ENCODE measurements at places on chromosomes 4 and X.
A peak's percentile ranks its signal among the peaks of the same experiment; 100 is the strongest.

- no peak for DNase-seq
Observed at GRCh38 chrX:118579417-118579816, 83.8 kb downstream of the DOCK11 start.

- no peak for DNase-seq
Observed at GRCh38 chr4:101790521-101791181, at the start of gene BANK1. TSS of gene BANK1 (plus strand) at chr4:101790730. CDS start at chr4:101790881, 151 bp downstream.

GRCh38 chr4:47669946-47670345, 167.9 kb downstream of the CORIN start:
- no peak for DNase-seq

GRCh38 chr4:108166441-108167315, 2.1 kb downstream of the LEF1 start:
- DNase-seq = no peak

GRCh38 chr4:184641022-184641421, 8.2 kb downstream of the CASP3 start:
- no peak for DNase-seq

DNA sequence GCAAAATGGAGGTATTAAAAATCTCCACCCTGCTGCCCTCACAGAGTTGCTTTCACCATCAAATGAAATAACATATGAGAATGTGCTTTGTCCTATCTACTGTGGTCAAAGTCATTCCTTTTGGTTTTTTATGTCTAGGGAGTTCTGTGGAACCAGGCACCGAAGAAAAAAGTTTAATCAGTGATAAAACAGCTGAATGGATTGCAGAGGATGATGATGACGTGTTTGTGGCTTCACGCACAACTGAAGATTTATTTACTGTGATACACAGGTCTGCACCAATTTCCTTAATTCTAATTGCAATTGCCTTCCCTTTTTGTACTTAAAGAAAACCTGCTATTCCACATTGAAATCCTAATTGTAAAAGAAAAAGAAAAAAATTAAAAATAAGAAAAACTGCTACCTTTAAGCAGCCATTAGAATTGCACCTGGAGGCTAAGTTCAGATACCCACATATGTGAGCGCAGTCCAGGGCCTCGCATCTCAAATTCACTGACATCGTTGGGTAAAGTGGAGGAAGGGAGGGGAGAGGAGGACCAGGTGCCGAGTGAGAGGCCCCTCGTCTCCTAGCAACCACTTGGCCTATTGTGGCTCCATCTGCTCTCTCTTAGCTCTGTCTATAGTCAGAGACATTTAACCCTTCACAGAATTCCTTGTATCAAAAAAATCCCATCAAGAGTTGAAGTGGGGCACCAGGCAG, 10.5 kb upstream of the RTL5 start:
- no peak for DNase-seq

- no peak for DNase-seq
Observed at GRCh38 chr4:86961605-86962295, 26.9 kb downstream of the AFF1 start.

DNA sequence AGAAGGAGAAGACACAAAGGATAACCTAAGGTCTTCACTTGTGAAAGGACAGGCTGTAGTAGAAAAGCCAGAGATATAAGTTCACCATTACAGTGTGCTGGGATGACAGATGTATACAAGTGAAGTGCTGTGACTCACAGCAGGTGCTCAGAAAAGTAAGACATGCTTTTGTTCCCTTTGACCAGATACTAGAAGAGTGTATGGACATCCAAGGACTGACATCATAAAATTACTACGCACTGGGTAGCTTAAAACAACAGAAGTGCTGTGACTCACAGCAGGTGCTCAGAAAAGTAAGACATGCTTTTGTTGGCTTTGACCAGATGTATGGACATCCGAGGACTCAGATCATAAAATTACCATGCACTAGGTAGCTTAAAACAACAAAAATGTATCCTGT, 61.6 kb upstream of the BTC start:
- DNase-seq = no peak

- DNase-seq = no peak
Observed at GRCh38 chrX:120662662-120663061, 32.8 kb upstream of the C1GALT1C1 start.

DNA sequence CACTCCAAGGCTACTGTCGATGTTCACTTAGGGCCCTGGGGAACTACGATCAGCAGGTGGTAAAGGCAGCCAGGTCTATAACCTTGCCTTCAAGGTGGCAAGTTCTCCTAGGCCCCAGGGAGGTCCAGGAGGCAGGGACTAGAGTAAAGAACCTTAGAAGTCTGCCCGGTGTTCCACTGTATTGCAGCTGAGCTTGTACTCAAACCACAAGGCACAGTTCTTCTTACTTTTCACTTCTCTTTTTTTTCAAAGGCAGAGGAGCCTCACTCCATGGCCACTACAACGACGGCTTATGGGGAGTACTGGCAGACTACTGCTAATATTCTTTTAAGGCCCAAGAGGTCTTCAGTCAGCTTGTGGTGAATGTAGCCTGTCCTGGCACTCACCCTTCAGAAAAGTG, 78.8 kb upstream of the GPR174 start:
- no peak for DNase-seq

DNA sequence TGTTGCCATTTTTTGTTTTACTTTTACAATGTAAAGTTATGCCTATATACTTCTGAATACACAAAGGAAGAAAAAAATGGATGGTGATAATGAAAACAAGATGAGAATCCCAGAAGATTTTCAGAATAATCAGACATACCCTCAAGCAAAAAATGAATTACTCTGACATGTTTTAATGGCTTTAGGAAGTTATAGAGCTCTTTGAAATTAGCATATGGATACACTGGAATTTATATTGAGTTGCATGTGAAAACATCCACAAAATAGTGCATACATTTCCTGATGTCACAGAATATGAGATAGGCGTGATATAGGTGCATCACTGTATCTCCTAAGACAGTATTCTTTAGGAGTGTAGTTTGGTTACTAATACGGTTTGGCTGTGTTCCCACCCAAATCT, 351.3 kb downstream of the SLC7A11 start:
- no peak for DNase-seq

GRCh38 chrX:97402903-97403302, 519.2 kb downstream of the RPA4 start:
- no peak for DNase-seq

- DNase-seq = no peak
Observed at GRCh38 chrX:21586001-21586400, 72.1 kb downstream of the KLHL34 start.

DNA sequence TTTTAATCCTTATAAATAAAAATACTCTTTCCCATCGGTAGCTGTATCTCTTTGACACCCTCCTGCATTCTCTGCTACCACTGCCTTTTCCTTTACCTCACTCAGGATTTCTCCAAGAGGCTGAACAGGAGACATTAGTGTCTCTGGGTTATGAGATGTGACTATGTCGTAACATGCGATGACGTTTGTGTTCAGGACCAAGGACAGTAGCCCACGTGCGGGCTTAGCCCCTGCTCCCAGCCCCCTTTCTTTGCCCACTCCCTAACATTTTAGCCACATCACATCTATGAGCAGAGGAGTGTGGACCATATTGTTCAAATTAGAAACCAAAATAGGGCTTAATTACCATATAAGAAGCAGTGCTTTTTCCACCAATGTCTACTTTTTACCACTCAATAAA, 369.3 kb downstream of the FBXW7 start:
- no peak for DNase-seq

DNA sequence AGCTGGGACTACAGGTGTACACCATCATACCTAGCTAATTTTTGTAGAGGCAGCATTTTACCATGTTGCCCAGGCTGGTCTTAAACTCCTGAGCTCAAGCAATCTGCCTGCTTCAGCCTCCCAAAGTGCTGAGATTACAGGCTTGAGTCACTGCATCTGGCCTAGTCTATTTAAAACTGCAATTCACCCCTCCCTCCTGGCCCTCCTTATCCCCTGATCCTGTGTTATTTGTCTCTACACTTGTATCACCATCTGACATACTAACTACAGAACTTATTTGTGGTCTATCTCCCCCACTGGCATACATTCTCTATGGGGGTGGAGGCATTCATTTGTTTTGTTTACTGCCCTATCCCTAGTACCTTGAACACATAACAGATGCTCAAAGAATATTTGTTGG, 23.7 kb downstream of the CC2D2A start:
- no peak for DNase-seq

- no peak for DNase-seq
Observed at GRCh38 chr4:97239667-97239997, 903.6 kb downstream of the STPG2 start.

GRCh38 chrX:109511113-109511512, 25.5 kb upstream of the NXT2 start:
- no peak for DNase-seq

DNA sequence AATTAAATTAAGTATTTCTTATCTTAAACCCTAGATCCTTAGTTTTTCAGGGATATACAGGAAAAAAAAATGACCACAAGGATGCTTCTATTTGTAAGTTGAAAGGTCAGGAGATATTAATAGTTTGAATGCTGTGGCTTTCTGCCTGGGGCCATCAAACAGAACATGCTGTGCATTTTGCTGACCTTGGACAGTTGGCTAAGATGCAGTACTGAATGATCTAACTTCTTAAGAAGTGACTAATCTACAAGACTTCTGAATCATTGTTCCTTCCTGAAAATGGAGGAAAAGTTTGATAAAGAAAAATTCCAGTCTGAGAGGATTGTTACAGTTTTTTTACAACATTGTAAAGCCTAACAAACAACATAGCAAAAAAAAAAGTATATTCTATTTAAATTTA, 237.8 kb upstream of the JADE1 start:
- peak; percentile 46 for DNase-seq

- DNase-seq = no peak
Observed at GRCh38 chr4:8725071-8725841, 132.7 kb downstream of the CPZ start.

DNA sequence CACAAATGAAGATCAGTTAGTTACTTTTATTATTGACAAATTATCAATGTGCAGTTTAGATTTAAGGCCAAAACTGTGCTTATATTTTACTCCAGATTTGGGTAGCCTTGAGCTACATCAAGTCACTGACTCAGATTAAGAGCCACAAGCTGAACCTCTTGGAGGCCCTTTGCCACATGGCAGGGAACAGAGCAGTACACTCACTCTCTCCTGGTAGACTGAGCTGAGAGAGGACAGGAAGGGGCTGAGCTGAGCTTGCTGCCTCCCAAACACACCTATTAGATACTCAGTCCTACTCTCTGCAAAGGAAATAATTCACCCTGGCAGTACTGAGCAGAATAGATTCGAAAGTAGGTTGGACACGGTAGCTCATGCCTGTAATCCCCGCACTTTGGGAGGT, 7.8 kb downstream of the STAP1 start:
- no peak for DNase-seq

- no peak for DNase-seq
Observed at GRCh38 chr4:41709844-41710481, 38.6 kb downstream of the PHOX2B start.

- no peak for DNase-seq
Observed at GRCh38 chr4:48189731-48190130, 55.7 kb upstream of the TXK start.

DNA sequence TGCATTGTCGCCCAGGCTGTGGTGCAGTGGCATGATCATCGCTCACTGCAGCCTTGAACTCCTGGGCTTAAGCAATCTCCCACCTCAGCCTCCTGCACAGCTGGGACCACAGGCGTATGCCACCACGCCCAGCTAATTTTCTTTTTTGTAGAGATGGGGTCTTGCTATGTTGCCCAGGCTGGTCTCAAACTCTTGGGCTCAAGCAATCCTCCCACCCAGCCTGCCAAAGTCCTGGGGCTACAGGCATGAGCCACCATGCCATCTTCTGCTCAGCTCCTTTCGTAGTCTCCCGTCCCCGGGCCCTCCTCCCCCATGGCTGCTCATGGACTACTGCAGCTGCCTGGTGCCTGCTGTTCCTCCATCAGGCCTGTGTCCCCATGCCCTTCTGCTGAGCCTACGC, 58.1 kb downstream of the TAPT1 start:
- no peak for DNase-seq

GRCh38 chr4:109930872-109931271, 18.2 kb downstream of the EGF start:
- DNase-seq = no peak

GRCh38 chr4:109418588-109418987, 15.0 kb upstream of the SEC24B start:
- DNase-seq = no peak

- DNase-seq = no peak
Observed at GRCh38 chr4:111800551-111800950, 344.7 kb upstream of the FAM241A start.

DNA sequence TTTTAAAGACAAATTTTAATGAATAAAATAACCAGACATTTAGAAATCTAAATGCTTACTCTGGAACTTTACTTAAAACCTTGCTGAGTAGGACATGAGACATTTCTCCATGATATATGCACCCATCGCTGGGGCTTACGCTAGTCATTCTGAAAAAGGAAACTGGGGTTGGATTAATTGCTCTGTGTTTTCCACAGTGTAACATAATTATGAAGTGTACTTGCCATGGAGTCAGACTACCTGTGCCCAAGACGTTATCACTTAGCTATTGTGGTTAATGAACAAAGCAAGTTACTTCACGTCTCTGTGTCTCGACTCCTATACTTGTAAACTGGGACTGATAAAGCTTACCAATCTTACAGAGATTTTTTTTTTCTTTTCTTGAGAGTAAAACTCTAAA, 47.8 kb downstream of the SHISA3 start:
- DNase-seq = no peak

DNA sequence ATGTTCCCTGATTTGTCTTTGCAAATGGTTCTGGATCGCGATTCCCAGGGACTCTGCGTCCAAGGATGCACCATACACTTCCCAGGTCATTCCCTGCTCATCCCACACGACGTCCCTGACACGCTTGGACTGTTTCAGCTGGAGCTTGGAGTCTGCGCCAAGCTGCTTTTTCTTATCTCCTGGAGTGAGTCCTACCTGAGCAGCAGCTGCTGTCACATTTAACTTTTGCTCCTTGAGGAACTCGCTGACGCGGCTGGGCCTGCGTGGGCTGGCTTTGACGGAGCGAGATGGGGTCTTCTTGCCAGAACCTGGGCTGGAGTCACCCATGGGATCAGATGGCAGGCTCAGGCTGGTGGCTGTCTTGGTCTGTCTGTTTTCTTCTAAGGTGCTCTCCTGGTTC, 59.6 kb downstream of the GPRIN3 start:
- DNase-seq = no peak

GRCh38 chr4:75107755-75108612, 175.1 kb downstream of the PARM1 start:
- no peak for DNase-seq
